ENCODE measurements at places on chromosomes 7 and 10.

GRCh38 chr7:116577320-116577871, 52.6 kb downstream of the CAV1 start:
- DNase-seq: no peak

DNA sequence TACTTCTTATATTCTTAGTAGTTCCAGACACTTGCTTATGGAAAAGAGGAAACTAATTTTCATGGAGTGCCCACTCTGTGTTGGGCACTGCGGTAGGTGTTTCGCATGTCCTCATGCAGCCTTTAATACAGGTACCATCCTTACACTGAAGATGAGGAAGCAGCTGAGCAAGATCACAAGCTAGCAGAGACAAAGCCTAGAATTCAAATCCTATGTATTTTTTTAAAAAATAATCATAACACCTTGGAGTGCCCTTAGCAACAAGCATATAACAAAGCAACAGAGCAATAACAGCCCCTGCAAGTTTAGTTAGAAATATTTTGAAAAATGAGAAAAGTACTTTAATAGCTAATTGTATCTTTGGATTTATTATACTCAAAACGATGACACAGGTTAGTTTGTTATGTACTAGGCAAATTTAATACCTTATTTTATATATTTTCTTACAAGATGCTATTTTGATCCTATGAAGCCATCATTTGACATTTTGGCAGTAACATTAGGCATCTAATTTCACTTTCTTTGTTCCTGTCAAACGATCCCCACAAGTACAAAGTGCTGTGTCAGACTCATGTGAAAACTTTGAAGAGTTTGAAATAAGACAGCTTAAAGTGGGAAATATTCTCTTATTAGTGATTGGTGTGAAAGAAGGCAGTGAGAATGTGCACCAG, 245.8 kb downstream of the CDK14 start:
- DNase-seq: no peak

DNA sequence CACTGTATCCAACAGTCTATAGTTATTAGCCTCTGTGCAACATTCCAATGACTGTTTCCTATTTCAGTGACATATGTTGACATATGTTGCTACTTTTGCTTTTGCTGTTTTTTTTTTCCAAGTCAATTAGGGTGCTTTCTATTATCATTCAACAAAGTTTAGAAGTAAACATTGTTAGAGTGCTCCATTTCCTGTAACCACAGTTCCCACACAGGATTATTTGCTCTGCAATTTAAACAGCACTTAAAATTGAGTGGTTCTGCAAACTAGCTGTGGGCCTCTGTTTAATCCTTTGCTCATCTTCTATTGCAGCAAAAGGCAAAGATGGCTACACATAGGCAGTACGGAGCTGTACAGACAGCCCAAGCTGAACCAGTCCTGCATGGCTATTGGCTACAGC, 46.5 kb upstream of the PTN start:
- no peak for DNase-seq

DNA sequence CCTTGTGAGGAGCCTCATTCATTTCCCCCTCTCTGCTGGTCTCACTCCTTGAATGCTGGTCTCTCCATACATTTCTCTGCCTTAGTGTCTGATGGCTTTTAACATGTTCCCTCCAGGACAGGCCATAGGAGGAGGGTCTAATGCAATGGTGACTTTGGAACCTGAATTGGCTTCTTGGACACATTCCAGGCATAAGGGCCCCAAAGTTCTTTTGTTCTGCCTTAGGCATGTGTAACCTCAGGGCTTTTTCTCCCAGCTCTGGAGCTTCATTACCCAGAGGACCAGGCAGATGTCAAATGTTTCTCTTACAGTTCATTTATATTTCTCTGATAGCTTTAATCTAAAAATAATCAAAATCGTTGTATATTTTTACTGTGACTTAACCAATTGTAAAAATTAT, 162.6 kb downstream of the SDK1 start:
- no peak for DNase-seq

DNA sequence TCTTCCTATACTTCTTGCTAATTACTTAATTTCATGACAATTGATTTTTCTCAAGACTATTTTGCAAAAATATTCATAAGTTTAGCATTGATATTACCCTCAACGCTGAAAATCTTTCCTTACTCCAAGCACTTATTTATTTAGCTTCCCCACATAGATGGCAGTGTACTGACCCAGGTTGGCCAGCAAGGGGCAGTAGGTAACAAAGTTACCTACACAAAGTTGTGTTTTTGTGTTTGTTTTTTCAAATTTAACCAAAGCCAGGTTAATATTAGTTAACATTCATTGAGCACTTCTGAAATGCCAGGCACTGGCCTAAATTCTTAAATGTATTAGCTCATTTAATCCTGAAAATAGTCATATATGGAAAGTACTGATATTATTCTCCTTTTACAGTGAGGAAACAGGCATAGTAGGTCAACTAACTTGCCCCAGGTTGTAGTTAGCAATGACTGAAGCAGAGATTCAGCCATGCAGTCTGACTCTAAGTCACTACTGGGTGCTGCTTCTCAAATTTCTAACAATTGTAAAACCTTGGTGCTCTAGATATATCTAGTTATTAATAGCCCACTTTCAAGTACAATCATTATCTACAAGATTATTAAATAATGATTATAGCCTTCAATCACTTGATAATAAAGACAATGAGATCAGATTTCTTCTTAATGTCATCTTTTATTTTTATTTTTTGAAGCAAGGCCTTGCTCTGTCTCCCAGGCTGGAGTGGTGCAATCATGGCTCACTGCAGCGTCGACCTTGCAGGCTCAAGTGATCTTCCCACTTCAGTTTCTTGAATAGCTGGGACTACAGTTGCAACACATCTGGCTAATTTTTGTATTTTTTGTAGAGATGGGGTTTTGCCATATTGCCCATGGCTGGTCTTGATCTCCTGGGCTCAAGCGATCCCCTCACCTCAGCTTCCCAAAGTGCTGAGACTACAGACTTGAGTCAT, 5.8 kb upstream of the GGCT start:
- no peak for DNase-seq

DNA sequence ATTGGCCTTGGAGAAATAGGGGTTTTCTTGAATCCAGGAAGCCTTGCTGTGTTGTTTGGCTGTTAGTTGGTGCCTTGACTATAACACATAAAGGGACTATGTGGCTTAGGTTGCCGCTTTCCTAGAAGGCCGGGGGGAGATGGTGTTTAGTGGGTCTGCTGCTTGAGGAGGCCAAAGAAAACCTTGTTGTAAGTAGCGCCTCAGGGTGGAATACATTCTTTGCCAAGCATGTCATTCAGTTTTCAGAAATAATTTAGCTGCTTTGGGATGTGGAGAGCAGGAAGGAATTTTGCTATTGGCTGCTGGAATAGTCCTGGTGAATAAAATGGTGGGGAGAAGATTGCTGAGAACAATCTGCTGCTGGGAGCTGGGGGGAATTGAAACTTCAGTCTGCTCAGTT, 132.9 kb upstream of the WNT16 start:
- DNase-seq: no peak

Measured in stimulated activated CD4-positive, alpha-beta T cell treated with anti-CD3 and anti-CD28 coated beads, Interleukin-4, amount 100 ng/mL, for 4 hours (primary cell).